ENCODE measurements at places on chromosomes 11 and 22. TPM values are rescaled to one million over a fixed set of nuclear protein-coding genes. Genes with fewer than 3 reads are reported as not detected.

C1QTNF4 gene
- 0.04 TPM for polyA plus RNA-seq

CEND1 gene
- 0.25 TPM for polyA plus RNA-seq

KCNJ4 gene
- not detected for polyA plus RNA-seq

SORL1 gene
- polyA plus RNA-seq: 1.4 TPM

CARNS1 gene
- polyA plus RNA-seq: 0.12 TPM

- no peak for DNase-seq
Observed at GRCh38 chr11:6476571-6476970, 2.8 kb upstream of the TRIM3 start.

DNA sequence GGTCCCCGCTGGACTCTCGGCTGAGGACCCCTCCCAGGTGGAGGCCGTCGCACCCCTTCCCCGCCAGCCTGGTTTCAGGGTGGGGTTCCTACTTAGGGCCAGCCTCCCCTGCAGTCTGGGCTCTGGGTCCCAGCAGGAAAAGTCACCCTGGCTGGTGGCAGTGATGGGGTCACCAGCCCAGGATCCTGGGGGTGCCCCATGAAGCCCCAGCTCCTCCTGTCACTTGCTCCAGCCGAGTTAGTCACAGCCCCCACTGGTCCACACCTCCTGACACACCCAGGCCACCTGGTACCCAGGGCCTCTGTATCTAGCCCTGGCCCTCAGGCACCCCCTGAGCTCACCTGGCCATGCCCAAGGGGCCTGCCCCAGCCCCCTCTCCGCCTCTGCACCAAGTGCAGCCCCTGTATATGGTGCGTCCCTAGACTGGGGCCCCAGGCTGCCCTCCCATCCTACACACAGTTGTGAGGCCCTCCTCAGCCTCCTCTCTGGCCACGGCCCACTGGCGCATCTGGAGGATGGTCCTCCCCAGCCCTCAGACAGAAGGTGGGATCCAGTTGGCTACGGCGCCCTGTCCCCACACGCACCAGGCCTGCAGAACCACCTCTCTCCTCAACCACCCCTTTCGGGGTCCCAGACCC, 6.7 kb downstream of the PLXNB2 start:
- no peak for DNase-seq

DNA sequence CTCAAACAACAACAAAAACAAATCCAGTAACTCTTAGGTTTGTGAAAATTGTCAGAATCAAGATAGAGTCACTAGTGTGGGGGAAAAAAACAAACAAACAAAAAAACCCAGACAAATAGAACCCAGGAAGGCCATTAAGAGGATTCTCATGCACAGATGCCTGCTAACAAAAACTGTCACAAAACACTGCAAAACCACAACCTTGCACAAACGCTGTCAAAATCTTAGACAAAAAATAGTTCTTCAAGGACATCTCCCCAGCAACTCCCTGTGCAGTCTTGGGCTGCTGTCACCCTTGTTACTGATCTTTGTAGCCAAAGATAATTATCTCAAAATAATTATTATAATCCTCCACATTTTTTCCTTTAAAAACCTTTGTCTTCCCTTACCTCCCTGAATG, 4.6 kb upstream of the ZBED5 start:
- DNase-seq: no peak

DNA sequence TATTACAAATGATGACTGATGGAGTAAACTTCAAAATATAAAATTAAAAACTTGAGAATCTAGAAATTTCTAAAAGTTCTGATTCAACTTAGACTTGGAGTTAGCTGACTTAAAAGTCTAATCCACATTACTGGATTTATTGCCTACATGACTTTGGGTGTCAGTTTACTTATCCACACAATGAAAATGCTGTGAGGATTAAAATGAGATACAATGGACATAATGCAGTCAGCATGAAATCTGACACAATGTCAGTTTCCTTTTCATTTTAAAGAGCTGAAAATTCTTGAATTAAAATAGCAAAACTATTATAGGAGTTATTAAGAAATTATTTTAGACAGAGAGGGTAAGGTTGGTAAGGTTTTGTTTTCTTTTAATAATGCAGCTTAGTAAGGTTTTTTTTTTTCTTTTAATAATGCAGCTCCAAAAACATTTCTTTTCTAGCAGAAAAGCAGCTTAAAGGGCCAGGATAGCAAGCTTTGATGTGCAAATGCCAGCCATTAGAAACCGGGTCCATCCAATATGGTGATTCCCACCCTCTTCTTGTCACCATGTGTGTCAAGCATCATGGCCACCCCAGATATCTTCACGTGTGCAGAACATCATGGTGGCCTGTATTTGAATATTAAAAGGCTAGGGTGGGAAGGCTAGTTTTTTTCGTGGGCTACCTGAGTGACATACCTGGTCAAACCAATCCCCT, 18.9 kb downstream of the APIP start:
- no peak for DNase-seq

Measured in BJ (cell line).